ENCODE measurements at places on chromosomes 5 and 9.
A peak's percentile ranks its signal among the peaks of the same experiment; 100 is the strongest.

GRCh38 chr5:128535251-128535650 is 2.8 kb downstream of the FBN2 start:
- peak; percentile 13 for DNase-seq

DNA sequence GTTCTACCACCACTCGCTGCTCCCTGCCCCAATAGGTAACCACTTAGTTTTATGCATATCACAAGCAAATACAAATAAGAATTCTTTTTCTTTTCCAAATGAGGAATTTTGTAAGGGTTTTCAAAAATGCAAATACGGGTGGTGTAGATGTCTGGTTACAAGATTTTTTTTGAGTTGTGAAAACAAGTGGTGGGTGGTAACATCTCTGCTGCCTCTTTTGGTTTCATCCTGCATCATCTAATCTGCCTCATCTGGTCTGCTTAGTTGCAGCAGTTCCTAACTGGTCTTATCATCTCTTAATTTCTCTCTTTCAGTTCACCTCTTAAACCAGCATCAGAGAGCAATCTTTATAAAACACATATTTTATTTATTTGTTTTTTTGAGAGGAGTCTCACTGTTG is 5.3 kb downstream of the NFX1 start:
- DNase-seq, result no peak

DNA sequence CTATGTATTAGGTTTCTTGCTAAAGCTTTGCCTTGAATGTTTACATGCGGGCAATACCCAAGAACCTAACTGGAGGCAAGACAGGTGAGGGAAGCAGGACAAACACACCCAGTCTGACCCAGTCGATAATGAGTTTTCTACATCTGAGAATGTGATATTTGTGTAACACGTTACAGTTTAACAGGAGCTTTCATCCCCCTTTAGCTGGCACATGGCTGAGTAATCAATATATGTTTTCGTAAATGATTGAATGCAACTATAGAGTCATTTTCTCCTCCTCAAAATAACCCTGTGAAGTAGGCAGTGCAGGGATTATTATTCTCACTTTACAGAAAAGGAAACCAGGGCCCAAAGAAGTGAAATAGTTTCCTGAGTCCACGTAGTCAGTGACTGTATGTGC is 84.7 kb upstream of the HTR4 start:
- no peak for DNase-seq

DNA sequence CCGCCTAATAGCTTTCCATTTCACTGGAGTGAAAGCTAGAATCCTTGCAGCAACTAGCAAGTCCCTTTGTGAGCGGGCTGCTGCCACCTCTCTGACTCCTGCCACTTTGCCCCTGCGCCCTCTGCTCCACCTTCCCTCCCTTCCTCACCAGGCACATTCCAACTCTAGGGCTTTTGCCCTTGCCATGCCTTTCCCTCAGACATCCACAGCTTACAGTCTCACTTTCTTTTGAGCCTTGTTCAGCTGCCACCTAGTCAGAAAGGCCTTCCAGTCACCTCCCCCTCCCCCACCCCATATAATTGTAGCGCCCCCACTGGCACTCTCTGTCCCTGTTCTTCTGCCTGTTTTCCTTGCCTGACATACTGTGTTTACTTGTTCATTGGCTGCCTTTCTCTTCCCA is 31.0 kb downstream of the CYSTM1 start:
- no peak for DNase-seq

GRCh38 chr5:138038826-138039225 is 5.9 kb upstream of the FAM13B start:
- no peak for DNase-seq

GRCh38 chr5:173680660-173681242 is 64.3 kb upstream of the BOD1 start:
- DNase-seq, result no peak

- no peak for DNase-seq
These were observed 39.0 kb upstream of the DMXL1 start for GRCh38 chr5:119031905-119032304.

DNA sequence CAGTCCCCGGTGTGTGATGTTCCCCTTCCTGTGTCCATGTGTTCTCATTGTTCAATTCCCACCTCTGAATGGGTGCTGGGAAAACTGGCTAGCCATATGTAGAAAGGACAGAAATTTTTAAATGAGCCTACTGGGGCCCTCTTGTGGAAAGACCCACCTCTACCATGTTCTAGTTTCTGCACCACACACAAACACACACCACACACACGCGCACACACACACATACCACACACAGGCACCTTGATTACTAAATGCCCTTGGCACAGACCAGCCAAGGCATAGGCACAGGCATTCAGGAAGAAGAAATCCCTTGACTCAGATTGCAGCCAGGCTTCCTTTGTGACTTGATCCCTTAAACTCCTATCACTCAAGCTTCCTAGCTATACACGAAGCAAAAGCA is 60.5 kb downstream of the SIL1 start:
- DNase-seq, result peak; percentile 18

GRCh38 chr5:110275878-110276277 is 450.6 kb downstream of the TMEM232 start:
- no peak for DNase-seq

GRCh38 chr5:149617760-149618306 is 36.5 kb downstream of the ARHGEF37 start:
- DNase-seq, result no peak

DNA sequence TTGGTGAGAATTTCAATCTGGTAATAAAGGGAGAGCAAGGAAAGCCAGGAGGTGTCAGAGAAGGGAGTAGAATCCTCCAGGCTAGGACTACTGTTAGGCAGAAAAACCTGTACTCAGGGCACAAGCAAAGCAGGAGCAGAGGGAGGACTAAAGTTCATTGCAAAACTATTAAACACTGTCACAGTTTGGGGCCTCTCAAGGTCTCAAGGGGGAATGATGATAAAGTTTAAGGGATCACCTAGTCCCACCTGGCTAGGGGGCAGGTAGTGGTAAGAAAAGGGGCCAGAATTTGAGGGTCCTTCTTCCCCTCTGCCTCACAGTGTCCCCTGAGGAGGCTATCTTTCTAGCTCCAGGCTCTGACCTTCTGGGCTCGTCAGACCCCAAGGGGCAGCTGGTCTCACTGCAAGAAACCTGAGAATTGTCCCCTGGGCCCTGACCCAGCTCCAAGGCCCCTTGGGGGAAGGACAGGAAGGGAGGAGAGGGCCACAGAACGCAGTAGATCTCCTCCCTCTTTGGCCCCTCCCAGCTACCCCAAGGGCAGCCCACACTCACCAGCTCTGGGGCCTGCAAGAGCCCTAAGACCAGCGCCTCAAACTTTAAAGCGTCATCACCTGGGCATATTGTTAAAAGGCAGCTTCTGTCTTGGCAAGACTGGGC is 974 bp downstream of the CCDC69 start:
- no peak for DNase-seq

DNA sequence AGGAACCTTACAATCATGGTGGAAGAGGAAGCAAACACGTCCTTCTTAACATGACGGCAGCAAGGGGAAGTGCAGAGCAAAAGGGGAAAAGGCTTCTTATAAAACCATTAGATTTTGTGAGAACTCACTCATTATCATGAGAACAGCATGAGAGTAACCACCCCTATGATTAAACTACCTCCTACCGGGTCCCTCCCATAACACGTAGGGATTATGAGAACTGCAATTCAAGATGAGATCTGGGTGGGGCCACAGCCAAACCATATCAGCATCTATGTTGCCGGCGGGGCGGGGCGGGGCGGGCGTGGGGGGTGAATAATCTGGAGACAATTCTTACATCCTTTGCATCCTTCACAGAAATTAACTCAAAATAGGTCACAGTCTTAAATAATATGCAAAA is 58.8 kb upstream of the GFPT2 start:
- DNase-seq, result no peak

GRCh38 chr5:174692381-174692780 is 32.0 kb upstream of the MSX2 start:
- DNase-seq, result no peak

- DNase-seq, result no peak
These were observed 159.2 kb downstream of the DRD1 start for GRCh38 chr5:175284806-175285205.

GRCh38 chr5:132211787-132212186 is 15.9 kb downstream of the P4HA2 start:
- peak; percentile 25 for DNase-seq

DNA sequence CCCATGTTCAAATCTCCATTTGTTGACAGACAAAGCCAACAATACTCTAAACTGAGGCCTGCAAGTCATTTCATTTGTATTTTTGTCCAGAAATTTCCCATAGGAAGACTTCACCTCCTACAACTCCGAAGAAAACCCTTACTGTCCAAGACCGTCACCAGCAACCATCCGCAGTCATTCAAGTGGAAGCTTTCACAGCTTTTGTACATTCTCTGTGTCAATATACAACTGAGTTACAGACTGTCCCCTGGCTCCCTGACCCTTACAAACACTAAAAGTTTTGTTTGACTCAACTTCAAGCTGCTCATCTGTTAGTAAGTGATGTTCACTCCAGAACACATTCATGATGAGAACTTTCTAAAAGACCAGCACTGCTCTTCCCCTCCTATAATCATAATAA is 210.1 kb downstream of the DEPDC1B start:
- no peak for DNase-seq

DNA sequence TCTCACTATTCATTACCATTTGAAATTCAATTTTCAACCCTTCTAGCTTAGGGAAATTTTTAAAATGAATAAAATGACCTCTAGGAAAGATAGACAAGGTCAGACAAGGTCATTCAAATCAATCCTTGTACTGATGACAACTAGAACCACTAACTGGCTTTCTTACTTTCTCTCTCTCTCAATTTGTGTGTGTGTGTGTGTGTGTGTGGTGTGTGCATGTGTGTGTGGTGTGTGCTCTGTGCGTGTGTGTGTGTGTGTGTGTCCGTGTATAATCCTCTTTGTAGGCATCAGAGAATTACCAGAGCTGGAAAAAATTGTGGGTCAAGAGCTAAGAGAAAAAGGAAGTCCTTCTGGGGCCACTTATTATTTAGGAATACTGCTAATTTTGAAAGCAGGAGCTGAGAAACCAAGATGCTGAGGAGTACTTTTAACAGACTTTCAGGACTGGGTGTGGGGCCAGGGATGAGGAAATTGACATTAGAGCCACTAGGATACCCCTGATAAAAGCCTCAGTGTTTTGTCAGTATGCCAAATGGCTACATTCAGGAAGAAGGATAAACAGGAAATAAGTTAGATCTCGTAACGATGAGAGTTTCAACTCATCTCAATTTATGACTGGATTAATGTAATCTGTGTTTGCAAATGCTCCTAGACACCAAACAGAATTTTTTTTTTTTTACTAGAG is 723.3 kb downstream of the CETN3 start:
- no peak for DNase-seq

DNA sequence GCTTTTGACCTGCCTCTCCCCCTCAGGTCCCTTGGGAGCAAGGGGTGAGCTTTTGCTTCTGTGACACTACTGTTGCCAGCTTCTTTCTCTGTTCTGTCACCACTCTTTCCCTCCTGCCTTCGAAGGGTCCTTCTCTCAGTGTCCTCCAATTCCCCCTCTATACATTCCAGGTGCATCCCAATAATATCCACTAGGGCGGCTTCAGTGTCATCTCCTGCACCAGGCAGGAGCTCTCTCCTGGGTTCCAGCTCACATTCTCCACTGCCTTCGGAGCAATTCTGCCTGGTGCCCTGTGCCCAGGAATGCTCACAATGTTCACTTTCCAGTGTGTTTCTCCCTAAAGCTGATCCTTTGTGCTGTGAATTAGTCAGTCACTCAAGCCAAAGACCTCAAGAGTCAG is 83.9 kb upstream of the CXCL14 start:
- no peak for DNase-seq

GRCh38 chr5:119312403-119312802 is 43.4 kb upstream of the TNFAIP8 start:
- no peak for DNase-seq

DNA sequence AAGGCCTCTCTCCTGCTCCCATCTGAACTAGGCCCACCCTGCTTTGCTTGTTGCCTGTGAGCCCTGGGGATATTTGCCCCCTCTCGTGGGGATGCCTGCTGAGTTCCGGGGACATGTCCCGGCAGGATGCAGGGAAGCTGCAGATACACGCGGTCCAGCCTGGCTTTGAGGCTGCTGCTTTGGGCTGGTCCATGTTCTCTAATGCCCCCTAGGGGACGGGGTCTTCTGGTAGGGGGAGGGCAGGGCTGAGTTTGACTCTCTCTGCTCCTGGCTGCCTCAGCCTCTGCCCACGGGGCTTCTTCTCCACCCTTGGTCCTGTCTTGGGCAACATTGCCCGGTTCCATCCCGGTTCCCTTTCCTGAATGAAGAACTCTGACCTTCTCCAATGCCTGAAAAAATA is 84.9 kb upstream of the ASS1 start:
- no peak for DNase-seq

DNA sequence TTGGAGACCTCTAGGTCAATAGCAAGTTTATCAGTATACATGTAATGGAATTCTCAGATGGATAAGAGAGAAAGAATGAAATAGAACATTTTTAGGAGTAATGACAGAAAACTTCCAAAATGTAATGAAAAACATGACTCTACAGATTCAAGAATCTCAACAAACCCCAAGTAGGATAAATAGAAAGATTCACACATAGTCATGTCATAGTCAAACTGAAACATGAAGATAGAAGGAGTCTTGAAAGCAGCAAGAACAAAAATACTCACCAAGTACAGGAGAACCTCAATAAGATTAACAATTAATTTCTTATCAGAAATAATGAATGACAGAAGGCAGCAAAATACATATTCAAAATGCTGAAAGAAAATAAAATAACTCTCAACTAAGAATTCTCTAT is 164.5 kb downstream of the SPATA31D1 start:
- no peak for DNase-seq

- DNase-seq, result peak; percentile 49
These were observed 89.0 kb upstream of the NIPAL4 start for GRCh38 chr5:157370967-157371366.

DNA sequence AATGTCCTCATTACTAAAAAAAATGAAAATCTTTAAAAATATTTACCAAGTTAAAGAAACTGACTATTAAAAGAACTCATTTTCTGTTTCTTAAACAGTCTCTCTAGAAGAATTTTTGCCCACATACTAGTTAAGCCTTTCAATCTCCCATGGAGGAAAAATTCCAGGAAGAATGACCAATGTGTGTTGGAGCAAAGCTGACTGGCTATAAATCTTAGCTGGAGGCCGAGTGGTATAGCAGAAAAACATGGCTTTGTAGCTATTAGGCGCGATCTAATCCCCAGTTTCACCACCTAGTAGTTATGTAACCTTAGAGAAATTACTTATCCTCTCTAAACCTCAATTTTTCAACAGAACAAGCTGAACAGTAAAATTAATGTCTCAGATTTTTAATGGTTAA is 135.5 kb upstream of the PRLR start:
- DNase-seq, result no peak

DNA sequence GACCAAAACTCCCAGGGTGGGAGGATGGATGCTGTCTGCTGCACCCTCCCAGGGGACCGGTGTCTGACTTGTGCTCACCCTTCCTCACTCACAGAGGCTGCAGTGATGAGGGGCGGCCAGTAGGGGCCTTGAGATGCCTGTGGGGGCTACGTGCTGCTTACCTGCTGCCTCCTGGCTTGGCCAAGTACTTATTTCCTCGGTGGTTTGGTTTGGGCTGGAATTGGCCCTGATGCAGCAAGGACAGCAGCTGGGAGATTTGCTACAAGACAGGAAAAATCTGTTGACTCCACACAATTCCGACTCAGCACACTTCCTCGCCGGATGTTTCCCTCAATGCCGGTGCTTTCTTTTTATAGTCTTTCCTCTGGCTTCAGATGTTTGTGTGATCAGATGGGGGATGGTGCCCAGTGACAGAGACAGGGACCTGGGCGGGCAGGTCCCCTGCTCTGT is 6.6 kb downstream of the PCDH12 start:
- DNase-seq, result no peak

GRCh38 chr5:56513141-56513540 is 280.0 kb upstream of the ANKRD55 start:
- DNase-seq, result no peak

- peak; percentile 30 for DNase-seq
These were observed 551.9 kb downstream of the PRELID2 start for GRCh38 chr5:145283141-145283810.
